ENCODE measurements at places on chromosomes 2 and 18. TPM values are rescaled to one million over a fixed set of nuclear protein-coding genes. Genes with fewer than 3 reads are reported as not detected.

The LGALSL gene
- 16.4 TPM for total RNA-seq

DNA sequence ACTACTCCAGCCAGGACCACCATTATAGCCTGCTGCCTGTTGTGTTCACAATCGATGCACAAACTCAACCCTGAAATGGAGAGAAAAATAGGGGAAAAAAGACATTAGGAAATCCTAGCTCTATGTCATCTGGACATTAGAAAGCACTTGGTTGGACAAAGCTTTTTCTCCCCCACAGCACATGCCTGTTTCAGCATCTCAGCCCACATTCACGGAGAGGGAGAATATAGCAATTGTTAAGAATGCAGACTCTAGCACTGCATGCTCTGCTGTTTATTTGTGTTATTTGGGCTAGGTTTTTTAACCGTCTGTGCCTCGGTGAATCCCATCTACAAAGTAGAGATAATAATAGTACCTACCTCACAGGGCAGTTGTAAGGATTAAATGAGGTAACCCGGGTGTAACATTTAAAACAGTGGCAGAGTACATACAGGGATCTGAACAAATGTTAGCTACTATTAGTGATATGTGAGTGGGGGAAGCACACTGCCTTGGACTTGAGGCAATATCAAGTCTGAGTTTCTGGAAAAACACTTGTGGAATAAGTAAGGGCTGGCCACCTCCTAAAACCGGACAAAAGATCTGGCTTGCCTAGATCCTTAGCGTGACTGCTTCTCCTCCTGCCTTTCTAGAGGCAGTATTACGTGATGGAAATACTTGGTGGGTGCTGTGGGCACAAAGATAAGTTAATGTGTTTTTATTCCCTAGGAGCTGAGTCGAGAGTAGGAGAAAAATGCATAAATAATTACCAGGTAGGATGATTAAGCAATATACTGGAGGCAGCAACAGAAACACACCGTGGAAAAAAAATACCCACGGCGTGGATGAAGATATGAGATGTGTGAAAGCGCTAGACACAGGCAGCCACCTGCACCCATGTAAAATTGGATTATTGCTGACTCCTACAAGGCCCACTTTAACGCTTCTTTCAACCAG lies 1.0 kb upstream of the PPP1CB start:
- peak overlapping the region; percentile 77 for H3K4me3 ChIP-seq
- peak overlapping the region; percentile 100 for H3K27ac ChIP-seq
- no peak for DNase-seq
- no peaks in the 10 kb centered on the region for H3K27me3 ChIP-seq
- no peaks in the 10 kb centered on the region for H3K36me3 ChIP-seq

GRCh38 chr2:207875473-207876212 lies 105.9 kb upstream of the FZD5 start:
- DNase-seq = no peak
- H3K4me1 ChIP-seq = no peaks in the 10 kb centered on the region
- H3K4me3 ChIP-seq = no peak overlapping the region
- H3K27me3 ChIP-seq = no peaks in the 10 kb centered on the region
- H3K27ac ChIP-seq = no peak overlapping the region

GRCh38 chr2:98730707-98731040 lies 258 bp downstream of the MGAT4A start:
- H3K27me3 ChIP-seq = no peaks in the 10 kb centered on the region
- H3K36me3 ChIP-seq = no peaks in the 10 kb centered on the region
- H3K4me3 ChIP-seq = peak overlapping the region; percentile 61
- DNase-seq = no peak
- H3K27ac ChIP-seq = peak overlapping the region; percentile 74

The UGT1A8 gene
- 0.13 TPM for total RNA-seq

- H3K4me3 ChIP-seq = peak overlapping the region; percentile 4
- DNase-seq = no peak
- H3K4me1 ChIP-seq = peaks cover 54% of the 10 kb centered on the region
- peak overlapping the region; percentile 23 for H3K27ac ChIP-seq
- no peaks in the 10 kb centered on the region for H3K36me3 ChIP-seq
These were observed 132.3 kb upstream of the DLX2 start for GRCh38 chr2:172234716-172235691.

DNA sequence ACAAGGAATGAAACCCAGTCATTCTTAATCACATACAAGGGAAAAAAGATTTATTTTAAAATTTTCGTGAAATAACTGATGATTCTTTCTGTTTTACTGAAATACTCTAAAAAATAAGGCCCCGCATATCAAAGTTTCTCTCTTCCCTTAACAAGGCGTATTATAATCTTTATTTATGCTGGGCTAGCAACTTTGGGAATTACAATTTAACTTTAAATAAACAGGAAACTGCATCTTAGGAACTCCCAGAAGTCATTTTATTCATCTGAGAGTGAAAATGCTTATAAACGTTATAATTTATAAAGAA lies 166.7 kb downstream of the TCF4 start:
- no peaks in the 10 kb centered on the region for H3K36me3 ChIP-seq
- H3K27me3 ChIP-seq = no peaks in the 10 kb centered on the region
- H3K4me1 ChIP-seq = no peaks in the 10 kb centered on the region
- peak overlapping the region; percentile 55 for H3K4me3 ChIP-seq

The CXCR4 gene
- total RNA-seq = 5.7 TPM

DNA sequence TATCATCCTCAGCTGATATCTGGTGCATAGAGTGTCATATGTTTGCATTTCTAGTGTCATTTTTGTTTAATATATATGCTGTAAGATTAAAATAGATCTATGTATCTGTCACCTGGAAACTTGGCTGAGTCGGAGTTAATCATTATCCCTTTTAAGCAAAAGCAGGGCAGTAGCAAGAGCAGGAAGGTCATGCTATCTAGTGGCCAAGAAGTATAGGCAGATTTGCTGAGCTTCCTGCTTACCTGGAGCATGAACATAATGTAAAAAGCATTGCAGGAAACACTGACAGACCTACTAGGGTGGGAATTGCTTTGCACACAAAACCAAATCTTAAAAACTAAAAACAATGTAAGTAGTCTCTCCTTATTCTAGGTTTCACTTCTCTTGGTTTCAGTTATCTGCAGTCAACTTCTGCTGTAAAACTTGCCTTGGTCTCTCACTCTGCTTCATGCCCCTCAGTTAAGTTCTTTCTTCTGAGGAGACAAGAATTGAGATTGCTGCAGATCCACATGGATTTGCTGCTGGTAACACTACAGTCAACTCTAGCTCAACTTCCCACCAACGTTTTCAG lies 295.3 kb downstream of the CDH7 start:
- no peak for DNase-seq
- H3K4me1 ChIP-seq = no peaks in the 10 kb centered on the region
- no peaks in the 10 kb centered on the region for H3K36me3 ChIP-seq
- H3K4me3 ChIP-seq = no peak overlapping the region

The SCN7A gene
- total RNA-seq = 0.99 TPM

- H3K36me3 ChIP-seq = no peaks in the 10 kb centered on the region
- H3K4me1 ChIP-seq = peaks cover 23% of the 10 kb centered on the region
- no peak for DNase-seq
- peak overlapping the region; percentile 65 for H3K27ac ChIP-seq
- H3K4me3 ChIP-seq = no peak overlapping the region
- no peaks in the 10 kb centered on the region for H3K27me3 ChIP-seq
These were observed 31.4 kb downstream of the COLEC11 start for GRCh38 chr2:3626118-3626811.

The HRH4 gene
- total RNA-seq = not detected

The TLX2 gene
- not detected for total RNA-seq

GRCh38 chr2:32702303-32703064 lies 74.6 kb downstream of the TTC27 start:
- no peaks in the 10 kb centered on the region for H3K4me1 ChIP-seq
- no peaks in the 10 kb centered on the region for H3K27me3 ChIP-seq
- H3K36me3 ChIP-seq = no peaks in the 10 kb centered on the region
- no peak for DNase-seq

GRCh38 chr2:71535526-71535925 lies 82.2 kb downstream of the DYSF start:
- no peak for DNase-seq
- no peaks in the 10 kb centered on the region for H3K36me3 ChIP-seq
- H3K27me3 ChIP-seq = peaks cover 2% of the 10 kb centered on the region
- no peak overlapping the region for H3K27ac ChIP-seq
- H3K4me3 ChIP-seq = no peak overlapping the region
- no peaks in the 10 kb centered on the region for H3K4me1 ChIP-seq

GRCh38 chr2:37631292-37631691 lies 40.1 kb downstream of the CDC42EP3 start:
- H3K27me3 ChIP-seq = no peaks in the 10 kb centered on the region
- H3K36me3 ChIP-seq = no peaks in the 10 kb centered on the region
- DNase-seq = no peak
- peaks cover 20% of the 10 kb centered on the region for H3K4me1 ChIP-seq

- DNase-seq = no peak
- H3K27ac ChIP-seq = no peak overlapping the region
- no peak overlapping the region for H3K4me3 ChIP-seq
- H3K4me1 ChIP-seq = peaks cover 15% of the 10 kb centered on the region
- H3K27me3 ChIP-seq = no peaks in the 10 kb centered on the region
These were observed 7.8 kb upstream of the PPP1R1C start for GRCh38 chr2:181977661-181978350.

- H3K27ac ChIP-seq = no peak overlapping the region
- no peaks in the 10 kb centered on the region for H3K27me3 ChIP-seq
These were observed 50.3 kb upstream of the UGP2 start for GRCh38 chr2:63791387-63791786.

GRCh38 chr2:45904267-45904945 lies 252.9 kb downstream of the PRKCE start:
- no peak for DNase-seq
- no peaks in the 10 kb centered on the region for H3K36me3 ChIP-seq
- H3K27ac ChIP-seq = no peak overlapping the region
- no peak overlapping the region for H3K4me3 ChIP-seq

DNA sequence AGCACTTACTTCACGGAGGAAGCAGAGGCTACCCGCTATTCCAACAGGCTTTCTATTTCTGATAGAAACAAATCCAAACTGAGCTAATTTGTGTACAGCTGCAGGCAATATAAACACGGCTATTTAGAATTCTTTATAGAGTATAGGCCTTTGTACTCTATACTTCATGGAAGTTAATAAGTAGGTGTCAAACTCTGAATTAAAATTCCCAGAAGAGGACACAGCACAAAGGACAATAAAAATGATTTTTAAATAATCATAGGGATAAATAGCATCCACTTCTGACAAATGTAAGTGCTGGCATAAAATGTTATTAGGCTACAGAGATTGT lies 261.5 kb downstream of the AFF3 start:
- no peaks in the 10 kb centered on the region for H3K4me1 ChIP-seq
- no peak overlapping the region for H3K4me3 ChIP-seq
- H3K36me3 ChIP-seq = no peaks in the 10 kb centered on the region

DNA sequence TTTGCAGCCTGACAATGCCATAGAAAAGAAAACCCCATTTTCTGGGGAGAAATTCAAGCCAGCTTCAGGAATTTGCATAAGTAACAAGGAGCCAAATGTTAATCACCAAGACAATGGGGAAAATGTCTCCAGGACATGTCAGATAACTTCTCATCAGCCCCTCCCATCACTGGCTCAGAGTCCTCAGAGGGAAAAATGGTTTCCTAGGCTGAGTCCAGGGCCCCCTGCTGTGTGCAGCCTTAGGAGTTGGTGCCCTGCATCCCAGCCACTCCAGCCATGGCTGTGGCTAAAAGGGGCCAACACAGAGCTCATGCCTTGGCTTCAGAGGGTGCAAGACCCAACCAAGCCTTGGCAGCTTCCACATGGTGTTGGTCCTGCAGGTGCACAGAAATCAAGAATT lies 63.7 kb upstream of the FANCL start:
- H3K27ac ChIP-seq = no peak overlapping the region
- DNase-seq = no peak
- no peak overlapping the region for H3K4me3 ChIP-seq
- H3K4me1 ChIP-seq = no peaks in the 10 kb centered on the region
- no peaks in the 10 kb centered on the region for H3K36me3 ChIP-seq
- H3K27me3 ChIP-seq = no peaks in the 10 kb centered on the region

The CMPK2 gene
- total RNA-seq = 1.7 TPM

DNA sequence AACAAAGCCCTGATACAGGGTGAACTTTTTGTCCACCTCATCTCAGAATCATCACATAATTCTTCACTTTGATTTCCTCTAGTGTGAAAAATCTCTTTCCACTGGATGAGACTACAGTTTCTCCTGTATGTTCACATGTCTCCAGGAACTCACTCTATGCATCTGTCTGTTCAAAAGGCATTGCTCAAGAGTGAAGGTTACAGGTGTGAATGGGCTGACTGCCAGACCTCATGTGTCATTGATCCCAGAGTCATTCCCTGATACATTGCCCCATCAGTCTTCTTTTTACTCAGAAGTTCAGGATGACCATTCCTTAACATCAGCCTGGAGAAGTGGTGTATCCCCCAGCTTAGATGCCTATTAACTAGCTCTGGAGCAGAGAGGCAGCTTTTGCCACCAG lies 4.4 kb upstream of the DSC3 start:
- H3K4me3 ChIP-seq = no peak overlapping the region
- no peaks in the 10 kb centered on the region for H3K4me1 ChIP-seq
- H3K36me3 ChIP-seq = no peaks in the 10 kb centered on the region
- DNase-seq = no peak
- peaks cover 25% of the 10 kb centered on the region for H3K27me3 ChIP-seq
- peak overlapping the region; percentile 51 for H3K27ac ChIP-seq

The GPR75 gene
- total RNA-seq = 3.8 TPM

DNA sequence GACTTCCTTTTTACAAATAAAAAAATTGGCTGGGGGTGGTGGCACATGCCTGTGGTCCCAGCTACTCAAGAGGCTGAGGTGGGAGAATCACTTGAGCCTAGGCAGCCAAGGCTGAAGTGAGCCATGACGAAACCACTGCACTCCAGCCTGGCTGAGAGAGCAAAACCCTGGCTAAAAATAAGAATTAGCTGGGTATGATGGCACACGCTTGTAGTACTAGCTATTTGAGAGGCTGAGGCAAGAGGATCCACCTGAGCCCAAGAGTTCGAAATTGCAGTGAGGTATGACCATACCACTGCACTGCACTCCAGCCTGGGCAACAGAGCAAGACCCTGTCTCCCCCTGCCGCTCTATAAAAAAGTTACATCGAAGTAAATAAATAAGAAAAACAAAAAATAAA lies 33.7 kb downstream of the GFPT1 start:
- H3K4me1 ChIP-seq = no peaks in the 10 kb centered on the region
- H3K36me3 ChIP-seq = peaks cover 97% of the 10 kb centered on the region
- no peak overlapping the region for H3K27ac ChIP-seq

The GKN2 gene
- total RNA-seq = not detected

- H3K4me1 ChIP-seq = peaks cover 14% of the 10 kb centered on the region
- no peak overlapping the region for H3K27ac ChIP-seq
- DNase-seq = no peak
- no peaks in the 10 kb centered on the region for H3K36me3 ChIP-seq
These were observed 131.2 kb downstream of the CERS6 start for GRCh38 chr2:168587307-168587706.

The MAP3K19 gene
- total RNA-seq = not detected

GRCh38 chr2:213107728-213108127 lies 43.7 kb downstream of the IKZF2 start:
- no peaks in the 10 kb centered on the region for H3K27me3 ChIP-seq
- H3K27ac ChIP-seq = no peak overlapping the region
- no peak overlapping the region for H3K4me3 ChIP-seq
- no peak for DNase-seq

The TP53I3 gene
- total RNA-seq = 69.5 TPM

- DNase-seq = no peak
- H3K27me3 ChIP-seq = no peaks in the 10 kb centered on the region
- no peaks in the 10 kb centered on the region for H3K4me1 ChIP-seq
- H3K27ac ChIP-seq = no peak overlapping the region
These were observed 57.5 kb downstream of the CXCR4 start for GRCh38 chr2:136060416-136060815.

The LAMA3 gene
- total RNA-seq = 43.6 TPM
